CD4-positive, CD25-positive, alpha-beta regulatory T cell (primary cell): ENCODE measurements at places on chromosomes 12 and 14.

DNA sequence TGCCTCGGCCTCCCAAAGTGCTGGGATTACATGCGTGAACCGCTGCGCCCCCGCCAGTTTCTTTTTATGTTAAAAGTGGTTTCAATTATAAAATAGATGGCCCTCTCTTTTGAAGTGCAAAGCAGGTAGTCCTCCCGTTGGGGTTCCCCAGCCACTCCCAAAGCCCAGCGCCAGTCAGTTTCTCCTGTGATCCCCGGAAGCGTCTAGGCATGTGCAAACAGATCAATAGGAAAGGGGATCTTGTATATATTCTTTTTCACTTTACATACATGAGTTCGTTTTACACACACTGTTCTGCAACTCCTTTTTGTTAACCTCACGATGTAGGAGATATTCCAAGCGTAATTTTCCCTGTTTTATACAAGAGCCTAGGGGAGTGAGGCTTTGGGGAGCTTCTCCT is 16.3 kb upstream of the DLK1 start:
- no peak for DNase-seq

- DNase-seq: no peak
Measured at GRCh38 chr14:100010679-100011078, 54.5 kb upstream of the EVL start.

DNA sequence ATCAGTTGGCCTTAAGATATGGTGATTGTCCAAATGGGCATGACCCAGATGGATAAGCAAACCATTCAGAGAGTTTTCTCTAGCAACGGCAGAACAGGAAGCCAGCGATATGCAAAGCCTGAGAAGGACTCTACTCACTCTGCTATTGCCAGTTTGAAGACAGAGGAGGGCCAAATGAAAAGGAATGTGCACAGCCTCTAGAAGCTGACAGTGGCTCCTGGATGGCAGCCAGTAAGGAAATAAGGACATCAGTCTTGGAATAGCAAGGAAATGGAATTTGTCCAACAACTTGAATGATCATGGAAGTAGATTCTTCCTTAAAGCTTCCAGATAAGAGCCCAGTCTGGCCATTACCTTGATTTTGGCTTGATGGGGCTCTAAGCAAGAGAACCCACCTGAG is 60.0 kb downstream of the TMTC2 start:
- DNase-seq: no peak

- no peak for DNase-seq
Measured at GRCh38 chr12:49014547-49014946, 4.0 kb downstream of the PRKAG1 start.

- DNase-seq: no peak
Measured at GRCh38 chr12:19783547-19784444, 344.5 kb downstream of the AEBP2 start.

DNA sequence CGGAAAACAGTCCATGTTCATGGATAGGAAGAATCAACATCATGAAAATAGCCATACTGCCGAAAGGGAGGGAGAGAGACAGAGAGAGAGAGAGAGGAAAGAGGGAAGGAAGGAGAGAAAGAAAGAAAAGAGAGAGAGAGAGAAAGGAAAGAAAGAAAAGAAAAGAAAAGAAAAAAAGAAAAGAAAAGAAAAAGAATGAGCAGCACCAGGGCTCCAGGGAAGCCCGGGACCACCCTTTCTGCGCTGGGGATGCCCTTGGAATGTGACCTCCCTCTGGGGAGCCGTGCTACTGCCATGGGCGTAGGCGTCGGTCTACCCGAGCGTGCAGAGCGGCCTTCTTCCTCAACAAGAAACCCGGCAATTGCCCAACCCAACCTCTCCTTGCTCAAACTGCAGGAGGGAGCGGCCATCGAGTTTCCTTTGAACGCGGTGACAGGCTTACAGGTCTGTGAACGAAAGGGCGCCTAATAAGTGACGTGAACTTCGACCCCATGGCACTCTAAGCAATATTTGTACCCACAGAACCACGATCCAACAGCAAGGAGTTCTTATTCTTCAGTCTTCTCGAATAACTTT is 16.9 kb downstream of the OR6S1 start:
- peak; percentile 38 for DNase-seq

- DNase-seq: no peak
Measured at GRCh38 chr12:93639406-93639805, 37.8 kb upstream of the CRADD start.

- no peak for DNase-seq
Measured at GRCh38 chr14:20494935-20495766, 10.2 kb upstream of the RNASE10 start.

DNA sequence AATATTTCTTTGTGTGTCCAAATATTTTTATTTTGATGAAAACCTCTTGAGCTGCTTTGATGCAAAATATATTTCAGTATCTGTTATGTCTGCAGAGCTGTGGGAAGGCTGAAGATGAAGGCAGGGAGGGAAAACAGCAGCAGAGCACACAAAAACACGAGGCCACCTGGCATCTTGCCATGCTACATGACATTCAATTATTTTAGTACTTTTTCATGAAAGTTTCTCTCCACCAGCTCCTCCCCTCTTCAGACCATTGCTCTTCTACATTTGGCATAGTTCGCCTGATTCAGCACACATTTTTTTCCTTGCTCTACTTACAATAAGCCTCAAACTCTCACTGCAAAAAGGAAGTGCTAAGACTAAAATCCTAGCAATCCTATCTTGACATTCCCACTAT is 4.6 kb upstream of the ALX1 start:
- DNase-seq: no peak

DNA sequence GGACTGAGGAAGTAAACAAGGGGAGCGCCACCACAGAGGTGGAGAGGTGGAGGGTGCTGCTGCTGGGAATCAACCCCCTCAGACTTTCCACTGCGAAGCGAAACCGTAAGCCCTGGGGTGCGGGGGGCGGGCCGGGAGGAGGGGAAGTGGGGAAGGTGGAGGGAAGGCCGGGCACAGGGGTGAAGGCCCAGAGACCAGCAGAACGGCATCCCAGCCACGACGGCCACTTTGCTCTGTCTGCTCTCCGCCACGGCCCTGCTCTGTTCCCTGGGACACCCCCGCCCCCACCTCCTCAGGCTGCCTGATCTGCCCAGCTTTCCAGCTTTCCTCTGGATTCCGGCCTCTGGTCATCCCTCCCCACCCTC is at the start of gene LAG3:
TSS of gene LAG3 (plus strand) at position 190 of the 365 bp plus-strand sequence. CDS start 333 bp downstream, outside the sequence.
- DNase-seq: no peak

GRCh38 chr12:131615326-131616042 is 95.4 kb upstream of the SFSWAP start:
- no peak for DNase-seq

GRCh38 chr14:69055125-69055524 is 76.0 kb upstream of the ACTN1 start:
- DNase-seq: no peak

DNA sequence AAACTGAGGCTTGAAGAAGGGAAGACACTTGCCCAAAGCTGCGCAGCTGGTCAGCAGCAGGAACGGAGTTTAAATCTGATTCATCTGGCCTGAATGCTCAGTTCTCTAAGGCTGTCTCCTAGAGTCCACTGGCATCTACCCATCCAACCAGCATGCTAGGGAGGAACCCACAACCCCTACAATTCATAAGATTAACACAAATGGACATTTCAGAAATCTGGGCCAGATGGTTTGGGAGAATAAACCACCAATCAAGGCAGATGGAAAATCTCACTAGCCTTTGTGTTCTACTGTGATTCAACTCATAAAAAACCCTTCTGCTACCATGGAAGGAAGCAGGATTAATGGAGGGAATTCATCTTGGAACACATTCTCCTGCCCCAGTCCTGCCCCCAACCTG is 67.8 kb downstream of the WSCD2 start:
- no peak for DNase-seq

GRCh38 chr14:89787525-89787924 is 167.0 kb downstream of the EFCAB11 start:
- no peak for DNase-seq

DNA sequence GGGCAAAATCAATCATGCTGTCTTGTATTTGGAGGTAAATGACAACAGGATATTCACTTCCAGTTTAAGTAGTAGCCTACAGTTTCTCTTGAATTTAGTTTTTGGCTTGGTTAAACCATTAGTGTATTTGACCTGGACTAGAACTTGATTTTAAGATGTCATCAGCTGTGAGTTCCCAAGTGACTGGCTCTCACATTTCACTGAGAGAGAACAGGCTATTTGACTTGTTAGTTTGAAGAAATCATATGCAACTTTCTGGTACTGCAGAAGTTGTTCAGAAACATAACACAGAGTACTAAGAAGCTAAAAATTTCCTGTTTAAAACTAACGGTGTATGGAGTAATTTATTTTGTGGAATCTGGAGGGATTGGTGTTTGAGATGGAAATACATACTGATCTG is 22.3 kb downstream of the MNAT1 start:
- DNase-seq: no peak

DNA sequence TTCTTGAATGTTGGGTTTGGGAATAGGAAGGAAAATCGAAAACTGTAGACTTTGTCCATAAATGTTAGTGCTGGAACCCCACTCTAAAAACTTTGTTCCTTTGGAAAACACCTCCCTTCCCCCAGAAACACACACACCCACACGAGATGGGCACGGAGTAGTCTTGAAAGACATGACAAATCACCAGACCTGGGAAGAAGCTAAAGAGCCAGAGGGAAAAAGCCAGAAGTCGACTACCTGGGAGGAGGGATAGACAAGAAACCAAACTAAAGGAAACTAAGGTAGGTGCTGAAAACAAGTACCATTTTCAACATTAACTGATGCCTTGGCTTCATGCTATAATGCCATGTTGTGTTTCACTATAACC is 925 bp upstream of the NANOG start:
- no peak for DNase-seq

GRCh38 chr14:61246721-61247120 is 34.4 kb downstream of the TMEM30B start:
- no peak for DNase-seq

DNA sequence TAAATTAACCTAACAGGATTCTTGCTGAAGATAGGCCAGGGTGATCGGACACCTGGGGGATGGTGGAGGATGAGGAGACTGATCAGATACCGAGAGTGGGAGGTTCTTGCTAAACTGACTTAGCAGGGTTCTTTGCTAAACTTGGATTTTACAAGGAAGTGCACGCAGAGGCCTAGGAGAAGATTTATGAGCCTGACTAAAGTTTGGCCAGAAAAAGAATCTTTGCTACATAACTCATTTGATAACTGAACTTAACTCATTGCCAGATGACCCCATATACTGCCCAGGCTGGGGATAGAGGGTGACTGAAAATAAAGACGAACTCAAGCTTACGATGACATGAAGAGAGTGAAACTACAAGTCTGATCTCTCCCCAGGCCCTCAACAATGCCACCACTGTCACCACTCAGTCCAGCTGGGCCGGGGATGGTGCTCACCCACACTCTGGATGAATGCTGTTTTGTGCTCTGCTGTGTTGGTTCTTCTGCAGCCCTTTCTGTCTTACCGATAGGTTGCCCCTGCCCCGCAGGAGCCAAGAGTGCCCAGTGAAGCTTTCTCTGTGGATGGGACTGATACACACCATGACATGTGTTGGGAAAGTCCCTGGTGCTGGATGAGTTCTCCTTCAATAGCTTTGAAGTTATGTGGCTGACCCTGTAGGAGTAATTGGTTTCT is 29.0 kb downstream of the PPFIBP1 start:
- DNase-seq: no peak

DNA sequence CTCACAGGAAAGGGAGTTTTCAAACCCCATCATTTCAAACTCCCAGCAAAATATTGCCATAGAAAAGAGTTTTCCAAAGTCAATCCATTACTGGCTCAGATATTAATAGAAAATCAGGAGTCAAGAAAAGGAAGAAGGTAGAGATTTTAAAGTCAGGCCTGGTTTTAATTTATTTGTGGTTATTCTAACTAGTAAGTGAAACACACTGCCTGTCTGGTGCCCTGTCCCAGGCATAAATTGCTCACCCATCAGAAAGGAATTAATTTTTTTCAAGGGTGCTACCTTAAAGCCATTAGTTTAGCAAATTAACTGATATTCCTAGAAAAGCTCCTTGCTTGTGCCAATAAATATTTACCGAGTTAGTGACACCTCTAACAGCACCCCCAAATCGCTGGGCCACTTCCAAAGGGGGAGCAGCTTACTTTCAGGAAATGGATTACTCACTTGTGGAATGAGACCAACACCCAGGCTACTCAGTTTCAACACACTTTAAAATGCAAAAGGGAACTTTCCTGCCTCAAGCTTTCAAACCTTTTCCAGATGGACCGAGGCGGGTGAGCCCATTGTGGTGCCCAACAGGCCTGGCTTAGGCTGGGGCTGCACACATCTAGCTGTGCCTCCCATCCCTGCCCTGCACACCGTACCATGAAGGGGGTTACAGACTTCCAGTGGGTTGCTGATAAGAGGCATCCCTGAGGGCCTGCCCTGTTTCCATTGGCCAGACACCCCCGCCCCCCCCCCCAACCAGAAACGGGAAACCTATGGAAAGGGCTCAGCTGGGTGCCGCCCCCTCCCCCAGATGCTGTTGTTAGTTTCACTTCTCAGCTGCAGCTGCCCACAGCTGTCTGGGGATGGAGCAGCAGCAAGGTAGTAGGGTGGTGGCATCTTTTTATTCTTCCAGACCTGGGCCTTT is 117.2 kb downstream of the SAMD4A start:
- DNase-seq: no peak

DNA sequence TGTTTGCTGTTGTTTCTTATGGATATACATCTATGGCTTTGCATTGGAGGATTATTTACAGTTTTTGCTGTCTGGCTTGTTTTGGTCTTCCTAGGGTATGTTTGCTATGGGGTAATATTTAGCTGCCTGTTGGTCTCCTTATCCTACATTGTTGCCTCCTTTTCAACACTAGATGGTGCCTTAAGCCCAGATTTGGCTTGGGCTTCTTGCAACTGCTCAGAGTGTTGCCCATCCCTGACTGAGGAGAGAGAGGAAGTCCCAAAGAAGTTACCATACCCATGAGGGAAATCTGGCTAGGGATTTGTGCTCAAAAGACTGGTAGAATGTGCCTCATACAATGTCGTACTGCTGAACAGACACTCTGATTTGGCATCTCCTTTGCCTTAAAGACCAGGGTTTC is 94.6 kb upstream of the MUCL1 start:
- DNase-seq: peak; percentile 39

GRCh38 chr14:62307844-62308243 is 545.6 kb downstream of the SNAPC1 start:
- no peak for DNase-seq

DNA sequence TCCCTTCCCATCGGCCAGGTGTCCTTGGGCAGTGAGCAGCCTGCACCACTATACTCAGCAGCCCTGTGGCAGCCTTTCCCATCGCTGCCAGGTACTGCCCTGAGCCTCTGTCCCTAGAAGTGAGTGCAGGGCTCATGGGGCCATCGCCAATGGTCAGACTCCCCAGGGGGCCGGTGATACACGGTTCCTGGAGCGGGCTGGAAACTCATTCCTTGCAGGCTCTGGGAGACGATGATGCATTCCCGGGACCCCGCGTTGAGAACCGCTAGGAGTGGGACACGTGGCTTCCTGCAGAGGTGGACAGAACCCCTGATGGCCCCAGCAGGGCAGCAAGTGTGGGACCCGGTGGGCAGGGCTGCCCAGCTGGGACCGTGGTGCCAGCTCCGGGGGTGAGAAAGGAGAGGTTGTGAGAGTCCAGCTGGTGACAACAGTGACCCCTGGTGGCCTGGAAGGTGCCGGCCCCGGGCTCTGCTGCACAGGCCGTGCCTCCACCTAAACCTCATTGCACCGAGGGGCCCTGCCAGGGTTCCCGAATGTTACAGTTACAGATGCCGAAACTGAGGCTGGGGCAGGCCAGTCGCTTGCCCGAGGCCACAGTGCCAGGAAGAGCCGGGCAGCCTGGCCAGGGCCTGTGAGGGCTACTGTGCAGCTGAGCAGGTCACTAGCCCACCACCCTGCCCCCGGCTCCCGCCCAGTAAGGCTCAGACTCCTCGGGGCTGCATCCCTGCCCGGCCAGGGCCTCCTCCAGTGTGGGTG is 33.8 kb downstream of the FBRSL1 start:
- DNase-seq: peak; percentile 53
